Amniotic stem cell (primary cell): ENCODE measurements at places on chromosomes 3 and 15.

- no peak for DNase-seq
Observed at GRCh38 chr3:35488526-35488925, 150.8 kb upstream of the ARPP21 start.

DNA sequence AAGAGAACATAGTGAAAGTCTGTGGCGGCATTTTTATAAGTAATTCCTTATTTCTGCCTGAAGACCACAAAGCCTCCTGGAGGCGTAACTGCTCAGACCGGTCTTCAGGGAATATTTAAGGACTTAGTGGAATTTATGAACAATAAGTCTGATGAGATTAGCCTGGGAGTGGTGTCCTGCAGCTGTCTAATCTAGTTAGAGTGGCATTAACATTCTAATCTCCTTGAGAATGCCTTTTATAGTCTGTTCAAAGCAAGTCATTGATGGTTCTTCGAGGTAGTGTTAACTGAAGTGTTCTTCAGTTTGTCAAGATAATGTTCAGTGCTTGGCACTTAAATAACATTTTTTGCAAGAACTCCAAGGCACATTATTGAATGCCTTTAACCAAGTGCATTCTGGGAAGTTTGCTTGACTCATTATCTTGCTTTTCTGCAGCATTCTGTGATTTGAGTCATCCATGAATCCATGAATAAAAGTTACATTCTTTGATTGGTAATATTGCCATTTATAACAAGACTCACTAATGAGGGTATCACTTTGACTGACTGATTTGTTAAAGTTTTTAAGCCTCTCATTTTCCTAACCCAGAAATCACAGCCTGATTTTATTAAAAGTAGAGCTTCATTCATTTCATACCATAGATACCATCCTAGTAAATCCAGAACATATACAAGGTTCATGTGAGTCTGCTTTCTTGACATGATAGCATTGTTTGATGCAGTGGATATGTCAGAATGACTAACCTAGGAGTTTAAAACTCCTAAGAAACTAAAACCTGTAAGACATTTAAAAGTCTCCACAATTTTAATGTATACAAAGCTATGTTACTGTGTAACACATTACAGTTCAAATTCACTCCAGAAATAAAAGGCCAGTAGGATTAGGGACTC, 12.5 kb downstream of the RBM5 start:
- DNase-seq: no peak

GRCh38 chr3:64390893-64391292, 165.6 kb upstream of the PRICKLE2 start:
- DNase-seq: no peak

- no peak for DNase-seq
Observed at GRCh38 chr15:52193321-52193720, 2.1 kb upstream of the GNB5 start.

- no peak for DNase-seq
Observed at GRCh38 chr3:107727102-107727501, 204.3 kb downstream of the BBX start.

DNA sequence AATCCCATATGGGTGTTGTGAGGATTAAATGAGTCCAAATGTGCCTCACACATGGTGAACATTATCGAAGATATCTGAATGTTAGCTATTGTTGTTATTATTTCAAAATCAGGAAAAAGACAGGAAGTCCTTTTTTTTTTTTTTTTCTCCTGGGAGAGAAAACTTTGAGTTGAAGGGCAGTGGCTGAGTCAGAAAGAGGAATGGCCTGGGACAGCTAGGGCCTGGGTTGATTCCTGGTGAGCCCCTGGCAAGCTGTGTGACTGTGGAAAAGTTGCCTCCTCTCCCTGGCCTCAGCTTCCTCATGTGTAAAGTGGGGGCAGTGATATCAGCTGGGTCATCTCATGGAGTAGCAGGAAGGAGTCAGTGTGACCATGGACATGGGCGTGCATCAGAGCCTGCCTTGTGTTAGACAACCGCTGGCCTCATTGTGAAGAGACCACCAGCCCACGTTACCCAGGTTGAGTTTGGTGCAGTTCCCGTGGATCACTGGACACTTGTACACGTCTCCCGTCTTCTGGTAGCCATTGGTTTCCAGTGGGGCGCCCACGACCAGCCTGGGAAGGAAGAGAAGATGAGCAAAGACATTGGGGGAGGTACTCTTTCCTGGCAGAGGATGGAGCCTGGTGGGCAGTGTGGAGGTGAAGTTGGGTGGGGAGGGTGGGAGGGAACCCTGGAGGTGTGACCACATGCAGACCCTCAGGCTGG, 63.1 kb downstream of the ITGA11 start:
- no peak for DNase-seq

- DNase-seq: no peak
Observed at GRCh38 chr3:45164056-45164455, 17.9 kb upstream of the CDCP1 start.

DNA sequence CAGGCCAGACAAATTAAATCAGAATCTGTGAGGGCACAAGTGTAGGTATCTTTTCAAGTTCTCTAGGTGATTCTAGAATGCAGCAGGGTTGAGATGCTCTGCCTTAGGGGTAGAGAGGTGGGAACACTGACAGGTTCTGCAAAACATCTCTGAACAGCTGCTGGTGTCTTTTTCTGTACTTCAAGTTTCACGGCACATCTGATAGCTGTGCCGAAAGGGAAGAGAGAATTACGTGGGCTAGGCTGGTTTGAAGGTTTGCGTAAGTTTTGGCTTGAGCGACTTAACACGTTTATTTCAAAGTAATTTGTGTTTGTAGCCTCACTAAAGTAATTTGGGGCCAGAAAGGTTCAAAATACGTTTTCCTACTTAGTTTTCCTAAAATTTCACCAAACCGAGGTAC, 22.5 kb downstream of the PXK start:
- DNase-seq: no peak

- no peak for DNase-seq
Observed at GRCh38 chr3:150748684-150749047, 14.3 kb downstream of the SIAH2 start.
